GM06990 (cell line): ENCODE measurements at places on chromosomes 12 and 14.

DNA sequence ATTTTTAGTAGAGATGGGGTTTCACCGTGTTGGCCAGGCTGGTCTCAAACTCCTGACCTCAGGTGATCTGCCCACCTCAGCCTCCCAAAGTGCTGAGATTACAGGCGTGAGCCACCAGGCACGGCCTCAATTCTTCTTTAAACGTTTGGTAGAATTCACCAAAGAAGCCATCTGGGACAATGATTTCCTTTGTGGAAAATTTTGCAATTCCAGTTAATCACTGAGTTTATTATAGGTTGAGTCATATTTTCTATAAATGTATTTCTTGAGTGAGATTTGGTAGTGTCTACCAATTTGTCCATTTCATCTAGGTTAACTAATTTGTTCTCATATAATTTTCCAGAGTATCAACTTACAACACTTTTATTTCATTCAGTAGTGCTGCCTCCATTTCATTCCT lies 683.9 kb upstream of the TMEM132C start:
- DNase-seq = no peak

- DNase-seq = no peak
Measured at GRCh38 chr12:121614872-121615467, 11.4 kb upstream of the ORAI1 start.

DNA sequence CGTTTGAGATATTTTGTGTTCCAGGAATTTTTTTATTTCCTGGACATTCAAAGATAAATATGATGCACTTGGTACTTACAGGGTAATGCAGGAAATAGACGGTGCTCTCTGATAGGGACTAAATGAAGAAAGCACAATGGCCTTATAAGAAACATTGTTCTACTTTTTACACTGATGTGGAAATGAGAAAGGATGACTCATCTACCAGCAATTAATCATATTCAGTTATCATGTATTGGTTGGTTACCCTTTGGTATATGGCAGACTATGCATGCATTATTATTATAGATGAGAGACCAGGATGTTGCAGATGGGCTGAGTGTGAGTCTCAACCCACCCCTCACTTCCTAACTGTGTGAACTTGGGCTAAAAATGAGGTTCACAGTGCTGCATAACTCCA lies 222.2 kb downstream of the FLRT2 start:
- no peak for DNase-seq

GRCh38 chr12:31227401-31227981 lies 98.5 kb downstream of the SINHCAF start:
- no peak for DNase-seq

DNA sequence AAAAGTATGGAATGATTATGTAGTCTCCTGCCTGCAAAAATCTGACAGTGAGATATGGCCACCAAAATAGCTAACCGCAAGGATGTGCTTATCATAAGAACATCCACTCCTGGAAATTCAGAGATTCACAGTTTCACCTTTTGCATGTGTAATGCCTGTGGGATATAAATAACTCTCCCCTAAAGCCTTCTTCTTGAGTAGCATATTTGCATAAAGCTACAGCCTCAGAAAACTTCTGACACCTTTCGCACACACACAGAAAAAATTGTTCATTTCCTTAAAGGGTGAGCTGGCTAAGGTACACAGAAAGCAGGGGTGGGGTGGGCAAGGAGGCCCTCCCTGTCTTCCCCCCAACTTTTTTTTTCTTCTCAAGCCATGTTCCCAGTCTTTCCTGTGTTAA lies 3.1 kb upstream of the IGF1 start:
- peak; percentile 46 for DNase-seq

- DNase-seq = no peak
Measured at GRCh38 chr14:68938271-68939150, 40.6 kb downstream of the ACTN1 start.
